ENCODE measurements at places on chromosomes 4 and X.
A peak's percentile ranks its signal among the peaks of the same experiment; 100 is the strongest.

DNA sequence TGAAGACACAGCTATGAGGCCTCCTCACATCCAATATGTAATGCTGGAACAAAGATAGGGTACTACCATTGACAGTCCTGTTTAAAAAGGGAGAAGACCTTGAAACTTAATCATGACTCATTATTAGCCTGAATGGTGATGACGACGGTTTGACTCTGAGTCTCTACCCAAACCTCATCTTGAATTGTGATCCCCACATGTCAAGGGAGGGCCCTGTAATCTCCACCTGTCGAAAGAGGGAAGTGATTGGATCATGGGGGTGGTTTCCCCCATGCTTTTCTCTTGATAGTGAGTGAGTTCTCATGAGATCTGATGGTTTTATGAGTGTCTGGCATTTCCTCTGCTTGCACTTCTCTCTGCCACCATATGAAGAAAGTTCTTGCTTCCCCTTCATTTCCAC, 395.3 kb upstream of the CPEB2 start:
- no peak for DNase-seq

- DNase-seq = no peak
Measured at GRCh38 chr4:71537551-71538065, 198.8 kb downstream of the SLC4A4 start.

DNA sequence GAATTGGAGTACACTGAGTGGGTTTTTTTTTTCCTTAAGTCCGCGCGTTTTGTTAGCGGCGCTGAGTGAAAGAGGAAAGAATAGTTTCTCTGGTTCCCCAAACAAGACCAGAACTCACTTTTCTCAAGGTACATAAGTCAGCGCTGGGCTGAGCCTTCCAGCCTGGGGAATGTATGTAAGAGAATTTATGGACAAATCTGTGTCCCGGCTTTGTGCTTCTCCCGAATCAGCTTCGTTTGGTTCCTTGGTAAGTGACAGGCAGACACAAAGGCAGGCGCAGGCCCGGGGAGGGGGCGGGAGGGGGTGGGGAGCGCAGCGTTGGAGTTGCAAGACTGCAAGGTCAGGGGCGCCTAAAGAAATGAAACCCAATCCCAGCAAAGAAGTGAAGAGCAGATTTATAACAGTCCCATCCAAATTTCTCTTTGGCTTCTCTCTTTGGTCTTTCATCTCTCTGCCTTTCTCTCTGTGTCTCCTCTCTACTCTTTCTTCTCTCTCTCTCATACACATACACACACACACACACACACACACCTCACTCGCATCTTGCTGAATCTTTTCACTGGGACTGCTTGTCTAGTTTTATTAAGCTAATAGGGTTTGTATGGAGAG, 981 bp downstream of the TET2 start:
- no peak for DNase-seq

DNA sequence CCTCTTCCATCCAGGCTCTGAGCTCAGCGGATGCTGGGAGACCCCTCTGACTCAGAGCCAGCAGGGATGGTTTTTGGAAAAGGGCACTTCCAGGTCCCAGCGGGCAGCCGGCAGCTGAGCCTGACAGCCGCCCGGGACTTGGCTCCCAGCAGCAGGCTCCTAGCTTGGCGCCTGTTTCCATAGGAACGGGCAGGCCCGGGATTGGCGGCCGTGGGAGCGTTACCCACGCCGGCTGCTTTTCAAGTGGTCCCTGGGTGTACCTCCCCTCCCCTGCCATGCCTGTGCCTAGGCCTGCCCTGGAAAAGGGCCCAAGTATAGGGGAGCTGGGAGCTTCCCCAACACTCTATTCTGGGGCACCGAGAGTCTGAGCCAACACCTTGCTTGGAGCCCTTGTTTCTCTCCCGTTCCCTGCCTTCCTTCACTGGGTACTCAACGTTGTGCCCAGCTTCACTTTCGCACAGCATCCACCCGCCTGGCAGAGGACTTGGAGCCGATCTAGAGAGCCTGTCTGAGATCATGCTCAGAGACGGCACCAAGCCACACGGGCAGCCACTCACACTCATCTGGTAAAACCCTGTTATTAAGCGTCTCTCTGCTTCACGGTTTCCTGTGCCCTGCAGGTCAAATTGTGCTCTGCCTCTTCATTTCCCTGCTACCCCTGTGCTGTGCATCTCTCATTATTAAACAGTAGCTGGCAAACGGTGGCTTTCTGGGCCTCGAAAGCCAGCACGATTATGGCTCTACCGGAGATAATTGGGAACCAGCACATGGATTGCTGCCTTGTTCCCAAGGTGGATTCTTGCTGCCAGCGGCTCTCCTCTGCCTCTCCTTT, 521.5 kb downstream of the BCOR start:
- DNase-seq = no peak

GRCh38 chr4:173525118-173526011, 4.7 kb downstream of the HAND2 start:
- no peak for DNase-seq

GRCh38 chr4:161438096-161438495, 725.7 kb downstream of the FSTL5 start:
- DNase-seq = no peak

- DNase-seq = no peak
Measured at GRCh38 chr4:70801265-70801809, 38.4 kb downstream of the GRSF1 start.

GRCh38 chrX:71095981-71096759, 519 bp downstream of the FOXO4 start:
- no peak for DNase-seq

- DNase-seq = no peak
Measured at GRCh38 chr4:125225806-125226205, 88.9 kb upstream of the FAT4 start.

GRCh38 chr4:180809439-180809838, 1433.8 kb upstream of the TENM3 start:
- no peak for DNase-seq

DNA sequence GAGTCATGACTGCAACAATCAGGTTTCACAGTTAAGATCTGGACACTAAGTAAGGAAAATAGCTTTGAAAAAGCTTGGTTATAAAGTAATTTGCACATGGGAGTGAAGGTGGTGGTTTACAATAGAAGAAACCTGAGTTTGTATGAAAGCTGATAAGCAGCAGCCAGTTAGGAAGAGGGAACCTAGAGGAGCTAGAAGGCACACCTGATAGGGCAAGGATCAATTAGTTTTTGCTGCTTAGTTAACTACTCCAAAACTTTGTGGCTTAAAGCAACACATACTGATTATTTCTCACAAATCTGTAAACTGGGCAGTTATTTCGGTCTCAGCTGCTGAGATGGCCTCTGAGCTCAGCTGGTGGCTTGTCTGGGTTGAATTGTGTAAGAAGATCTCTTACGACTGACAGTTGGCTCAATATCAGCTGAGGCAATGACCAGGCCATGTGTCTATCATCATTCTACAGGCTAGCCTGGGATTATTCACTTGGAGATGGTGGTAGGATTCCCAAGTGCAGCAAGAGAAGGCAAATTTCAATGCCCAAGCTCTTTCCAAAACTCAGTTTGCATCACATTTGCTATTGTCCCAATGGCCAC, 255.0 kb upstream of the PITX2 start:
- no peak for DNase-seq

DNA sequence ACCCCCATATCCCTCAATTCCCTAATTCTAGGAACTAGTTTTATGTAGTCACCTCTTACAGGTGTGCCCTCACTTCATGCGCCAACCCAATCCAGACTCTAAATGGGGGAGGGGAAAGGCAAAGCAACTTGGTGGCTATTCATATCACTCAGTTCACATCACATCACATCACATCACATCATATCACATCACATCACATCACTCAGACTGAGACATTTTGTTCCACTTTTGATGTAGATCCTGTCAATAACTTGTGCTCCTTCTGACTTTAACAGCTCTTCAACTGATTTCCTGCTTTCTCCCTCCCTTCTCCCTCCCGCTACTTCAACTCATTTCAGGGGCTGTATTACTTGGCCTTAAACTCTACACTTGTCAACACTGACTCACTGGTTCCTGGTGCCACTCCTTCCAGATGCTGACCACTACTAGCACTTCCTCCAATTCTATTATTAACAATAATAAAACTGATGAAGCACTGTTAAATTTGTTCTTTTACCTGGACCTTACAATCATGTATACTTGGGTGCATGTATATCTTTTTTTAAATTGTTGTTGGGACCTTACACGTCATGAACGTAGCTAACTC, 29.1 kb upstream of the PLS3 start:
- DNase-seq = no peak

DNA sequence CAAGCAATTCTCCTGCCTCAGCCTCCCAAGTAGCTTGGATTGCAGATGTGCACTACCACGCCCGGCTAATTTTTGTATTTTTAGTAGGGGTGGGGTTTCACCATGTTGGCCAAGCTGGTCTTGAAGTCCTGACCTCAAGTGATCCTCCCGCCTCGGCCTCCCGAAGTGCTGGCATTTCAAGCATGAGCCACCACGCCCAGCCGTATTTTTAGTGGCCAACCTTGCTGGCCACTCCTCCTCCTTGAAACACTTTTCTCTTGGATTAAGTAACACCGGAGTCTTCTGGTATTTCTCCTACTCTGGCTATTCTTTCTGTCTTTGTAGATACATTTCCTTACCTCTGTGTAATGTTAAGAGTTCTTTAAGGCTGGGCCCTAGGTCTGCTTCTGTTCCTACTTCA, 11.1 kb upstream of the RPL39 start:
- no peak for DNase-seq

- no peak for DNase-seq
Measured at GRCh38 chr4:131764730-131765129, 1384.4 kb upstream of the PCDH10 start.

DNA sequence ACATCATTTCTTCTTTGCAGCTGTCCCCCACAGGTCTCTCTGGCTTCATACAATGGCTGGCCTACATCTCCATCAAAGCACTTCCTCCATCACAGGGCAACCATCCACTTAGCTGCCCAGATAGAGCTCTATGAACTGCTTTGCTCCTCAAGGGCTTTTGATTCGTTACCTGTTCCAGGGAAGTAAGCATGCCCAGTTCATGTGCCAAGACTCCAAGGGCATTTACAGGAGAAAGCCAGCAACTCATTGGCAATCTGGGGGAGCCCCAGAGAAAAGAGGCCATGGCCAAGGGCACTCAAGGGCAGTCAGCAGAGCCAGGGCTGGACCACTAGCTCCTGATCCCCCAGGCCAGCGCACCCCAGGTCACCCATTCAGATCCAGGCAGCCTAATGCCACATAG, 24.5 kb upstream of the ZNF185 start:
- no peak for DNase-seq

DNA sequence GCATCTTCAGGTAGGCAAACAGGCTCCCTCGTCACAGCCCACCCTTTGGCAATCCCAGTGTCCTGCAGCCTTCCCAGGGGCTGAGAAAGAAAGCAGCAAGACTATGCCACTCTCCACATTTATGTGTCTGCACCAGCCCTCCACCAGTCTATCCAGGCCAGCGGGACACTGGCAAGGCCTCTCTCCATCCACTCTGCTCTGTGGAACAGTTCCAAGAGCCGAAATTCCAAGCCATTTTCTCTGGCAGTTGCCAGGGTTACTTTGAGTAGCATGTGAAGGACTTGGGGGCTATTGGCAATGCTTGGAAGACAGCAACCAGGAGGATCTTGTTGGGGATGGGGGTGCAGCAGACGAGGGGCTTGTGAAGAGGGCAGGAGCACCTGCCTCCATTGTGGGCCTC, 52.1 kb downstream of the TSC22D3 start:
- no peak for DNase-seq

DNA sequence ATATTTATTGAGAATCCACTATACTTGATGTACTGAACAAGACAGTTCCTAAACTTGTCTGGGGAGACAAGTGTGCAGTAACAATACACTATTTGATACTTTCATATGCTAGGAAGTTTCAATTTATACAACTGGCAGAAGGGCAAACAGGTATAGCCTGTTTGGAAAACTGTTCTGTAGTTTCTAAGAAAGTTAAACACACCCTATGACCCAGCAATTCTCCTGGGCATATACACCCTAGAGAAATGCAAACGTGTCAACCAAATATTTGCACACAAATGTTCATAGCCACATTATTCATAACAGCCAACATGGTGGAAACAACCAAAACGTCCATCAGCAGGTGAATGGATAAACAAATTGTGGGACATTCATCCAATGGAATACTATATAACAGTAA, 64.0 kb upstream of the BRS3 start:
- no peak for DNase-seq

GRCh38 chr4:173370477-173371291, at the start of gene SAP30:
Gene SAP30, plus strand, starts transcription at chr4:173370954. Its CDS starts 229 bp downstream, at chr4:173371183.
- peak; percentile 93 for DNase-seq
